Fibroblast of skin of right quadriceps (primary cell): ENCODE measurements at places on chromosomes 16 and 17.

GRCh38 chr16:79472426-79472825 is 128.1 kb downstream of the MAF start:
- DNase-seq: no peak

GRCh38 chr17:42405963-42406495 is 17.0 kb downstream of the CAVIN1 start:
- peak; percentile 57 for DNase-seq

DNA sequence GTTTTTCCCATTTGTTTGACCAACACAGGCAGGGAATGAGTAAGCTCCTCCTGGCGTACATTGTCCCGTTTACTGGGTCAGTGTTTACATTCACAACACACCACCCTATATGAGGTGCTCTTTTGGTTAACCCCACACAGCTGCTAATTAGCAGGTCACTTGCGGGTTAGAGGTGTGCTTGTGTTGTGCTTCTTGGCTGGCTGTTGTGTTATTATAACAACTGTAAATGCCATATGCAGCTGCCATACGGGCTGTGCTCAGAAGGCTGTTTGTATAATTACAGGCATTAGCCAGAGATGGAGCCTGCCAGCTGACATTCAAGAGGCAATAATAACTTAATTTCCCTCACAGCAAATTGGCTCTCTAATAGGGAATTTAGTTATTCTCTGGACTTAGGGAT is 205.1 kb upstream of the ELAC2 start:
- DNase-seq: no peak

DNA sequence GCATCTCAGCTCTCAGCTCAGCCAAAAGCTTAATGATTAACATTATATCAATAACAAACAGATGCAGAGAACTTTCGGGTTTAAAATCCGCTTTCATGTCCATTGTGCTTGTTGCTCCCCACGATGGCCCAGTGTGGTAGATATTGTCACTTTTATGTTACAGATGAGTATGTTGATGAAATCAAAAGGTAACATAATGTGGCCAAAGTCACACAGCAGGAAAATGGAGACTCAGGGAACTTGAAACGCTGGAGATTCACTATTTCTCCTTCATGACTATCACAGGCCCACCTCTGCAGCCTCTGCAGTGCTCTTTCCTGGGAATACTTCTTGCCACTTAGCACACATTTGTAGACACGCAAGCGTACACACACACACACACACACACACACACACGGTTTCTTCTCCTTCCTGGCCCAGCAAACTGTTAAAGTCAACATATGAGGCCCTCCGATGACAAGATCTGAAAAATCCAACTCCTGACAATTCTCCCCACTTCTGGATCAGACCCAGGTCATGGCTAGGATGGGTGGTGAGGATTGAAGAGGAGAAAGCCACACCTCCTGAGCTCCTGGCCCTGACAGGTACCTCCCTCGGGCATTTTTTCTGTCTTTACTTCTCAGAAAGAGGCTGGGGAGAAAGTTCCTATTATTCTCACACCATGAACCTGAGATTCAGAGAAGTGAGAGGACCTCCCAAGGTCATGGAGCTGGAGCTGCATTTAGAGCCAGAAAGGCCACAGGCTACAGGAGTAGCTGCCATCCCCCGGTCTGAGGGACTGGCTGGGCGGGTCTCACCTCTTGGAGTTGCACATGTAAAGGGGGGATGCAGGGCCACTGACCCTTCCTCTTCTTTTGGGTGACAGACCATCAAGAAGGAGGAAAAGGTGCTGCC is 9.7 kb downstream of the DRC7 start:
- no peak for DNase-seq

GRCh38 chr16:87789437-87790291 is 23.9 kb upstream of the KLHDC4 start:
- DNase-seq: peak; percentile 61

GRCh38 chr17:61291451-61292285 is 108.0 kb upstream of the TBX2 start:
- DNase-seq: no peak

DNA sequence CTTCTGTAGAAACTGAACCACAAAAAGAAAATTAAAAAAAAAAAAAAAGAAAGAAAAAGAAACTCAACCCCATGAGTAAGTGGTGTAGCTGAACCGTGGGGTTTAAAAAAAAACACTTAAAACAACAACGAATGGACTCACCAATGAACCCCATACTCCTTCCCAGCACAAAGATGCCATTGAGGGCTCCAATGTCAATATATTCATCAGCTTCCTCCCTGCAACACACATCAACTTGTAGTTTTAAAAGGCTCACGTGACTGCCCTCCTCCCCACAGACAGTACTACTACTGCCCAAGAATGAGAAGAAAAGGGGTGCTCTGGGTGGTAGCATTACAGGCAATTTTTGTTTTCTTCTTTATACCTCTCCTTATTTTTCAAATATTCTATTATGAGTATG is 3.3 kb upstream of the KLHL11 start:
- no peak for DNase-seq

- DNase-seq: no peak
Observed at GRCh38 chr17:56373981-56374833, 219.3 kb upstream of the NOG start.

GRCh38 chr17:12007466-12007865 is 10.2 kb upstream of the ZNF18 start:
- no peak for DNase-seq

GRCh38 chr17:15654886-15655561 is 29.1 kb downstream of the TRIM16 start:
- no peak for DNase-seq

DNA sequence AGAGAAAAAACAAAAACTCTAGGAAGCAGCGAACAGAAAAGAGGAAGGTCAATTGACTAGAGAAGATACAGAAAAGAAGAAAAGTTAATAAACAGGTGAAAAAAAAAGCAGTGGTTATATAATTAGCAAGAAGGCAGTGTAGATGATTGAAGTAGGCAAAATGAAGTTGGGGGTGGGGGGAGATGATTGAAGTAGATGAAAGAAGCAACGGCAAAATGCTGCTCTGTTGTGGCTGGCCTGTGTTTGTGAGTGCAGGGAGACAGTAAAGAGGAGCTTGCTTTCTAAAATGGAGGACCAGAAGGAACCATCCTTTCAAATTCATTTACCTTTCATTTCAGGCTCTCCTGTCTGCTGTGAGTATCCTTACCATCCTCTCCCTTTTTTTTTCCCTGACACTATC is 3.6 kb downstream of the EVI2B start:
- no peak for DNase-seq

GRCh38 chr16:77668201-77668600 is 54.1 kb upstream of the NUDT7 start:
- no peak for DNase-seq

GRCh38 chr17:1515640-1516387 is 598 bp downstream of the INPP5K start:
- DNase-seq: peak; percentile 82

DNA sequence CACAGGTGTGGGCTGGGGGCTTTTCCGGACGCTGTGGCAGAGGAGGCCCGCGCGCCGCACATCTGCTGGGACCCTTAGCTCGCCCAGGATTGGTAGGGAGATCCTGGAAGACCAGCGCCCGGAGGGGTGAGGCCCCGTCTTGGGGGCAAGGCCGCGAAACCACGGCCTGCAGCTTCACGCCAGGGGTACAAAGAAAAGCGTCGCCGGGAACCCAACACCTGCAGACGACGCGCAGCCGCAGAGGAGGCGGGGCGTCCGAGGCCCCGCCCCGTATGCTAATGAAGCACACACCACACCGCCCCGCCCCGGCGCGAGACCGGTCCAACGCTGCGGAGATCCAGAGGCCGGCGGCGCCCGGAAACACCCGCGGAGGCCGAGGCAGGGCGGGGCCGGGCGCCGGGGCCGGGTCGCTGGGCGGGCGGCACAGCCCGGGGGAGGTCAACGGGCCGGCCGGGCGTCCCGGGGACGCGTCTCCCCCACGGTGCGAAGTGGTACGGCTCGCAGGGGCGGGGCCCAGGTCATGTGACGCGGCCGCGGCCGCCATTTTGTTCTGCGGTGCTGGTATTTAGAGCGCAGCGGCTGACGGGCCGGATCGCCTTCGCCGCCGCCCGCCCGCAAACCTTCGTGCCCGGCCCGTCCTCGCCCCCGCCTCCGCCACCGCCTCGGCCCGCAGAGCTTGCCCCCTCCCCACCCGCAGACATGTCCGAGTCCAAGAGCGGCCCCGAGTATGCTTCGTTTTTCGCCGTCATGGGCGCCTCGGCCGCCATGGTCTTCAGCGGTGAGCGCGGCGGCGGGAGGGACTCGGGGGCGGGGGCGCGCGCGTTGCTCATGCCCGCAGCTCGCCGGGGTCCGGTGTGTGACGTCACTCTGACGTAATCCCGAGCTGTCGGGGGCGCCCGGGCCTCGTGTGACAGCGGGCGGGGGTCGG is at the start of gene ATP6V0C:
ATP6V0C (plus strand) TSS at position 548 of the 928 bp plus-strand sequence; CDS start at position 700, 152 bp downstream.
- DNase-seq: peak; percentile 83

DNA sequence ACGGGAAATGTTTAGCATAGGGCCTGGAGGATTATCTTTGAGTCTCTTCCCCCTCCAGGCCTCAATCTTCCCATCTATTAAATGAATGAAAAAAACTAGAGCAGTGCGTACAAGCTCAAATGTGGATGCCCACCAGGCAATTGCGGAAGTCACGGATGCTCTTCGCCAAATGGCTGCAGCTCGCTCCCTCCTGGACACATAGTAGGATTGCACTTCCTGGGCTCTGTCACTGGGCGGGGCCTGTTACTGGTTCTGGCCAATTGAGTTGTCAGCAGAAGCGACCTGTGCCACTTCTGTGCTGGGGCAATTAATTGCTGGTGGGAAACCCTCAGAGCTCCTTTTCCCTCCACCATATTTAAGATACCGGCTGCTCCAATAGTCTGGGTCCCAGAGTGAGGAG is 168.2 kb upstream of the IRX6 start:
- DNase-seq: no peak

- peak; percentile 62 for DNase-seq
Observed at GRCh38 chr16:63921737-63922295, 1200.0 kb downstream of the CDH11 start.

GRCh38 chr17:50479522-50480141 is 972 bp downstream of the RSAD1 start:
- DNase-seq: peak; percentile 74

- DNase-seq: no peak
Observed at GRCh38 chr17:5325851-5326250, 43.8 kb downstream of the RABEP1 start.

GRCh38 chr17:70661342-70662222 is 492.2 kb downstream of the KCNJ2 start:
- peak; percentile 1 for DNase-seq

DNA sequence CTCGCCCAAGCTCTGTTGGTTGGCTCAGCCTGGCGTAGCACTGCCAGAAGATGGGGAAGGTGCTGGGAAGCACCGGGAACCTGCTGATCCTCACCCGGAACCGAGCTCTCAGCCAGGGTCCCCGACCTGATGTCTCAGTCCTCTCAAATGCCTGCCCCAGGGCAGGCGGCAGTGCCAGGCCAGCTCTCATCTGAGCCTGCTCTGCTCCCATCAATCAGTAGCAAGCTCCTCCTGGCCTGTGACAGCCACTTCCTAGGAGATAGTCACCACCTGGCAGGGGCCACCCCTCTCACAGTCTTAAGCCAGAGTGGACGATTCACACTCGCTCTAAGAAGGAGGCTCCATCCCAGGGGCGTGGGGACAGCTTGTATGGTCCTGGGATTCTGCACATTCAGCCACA is 62.0 kb downstream of the ENGASE start:
- no peak for DNase-seq

GRCh38 chr17:37564252-37564651 is 45.0 kb downstream of the SYNRG start:
- no peak for DNase-seq

GRCh38 chr17:48600244-48601098 is 4.3 kb downstream of the HOXB6 start:
- DNase-seq: no peak

- no peak for DNase-seq
Observed at GRCh38 chr17:74305865-74306654, 20.0 kb upstream of the KIF19 start.

DNA sequence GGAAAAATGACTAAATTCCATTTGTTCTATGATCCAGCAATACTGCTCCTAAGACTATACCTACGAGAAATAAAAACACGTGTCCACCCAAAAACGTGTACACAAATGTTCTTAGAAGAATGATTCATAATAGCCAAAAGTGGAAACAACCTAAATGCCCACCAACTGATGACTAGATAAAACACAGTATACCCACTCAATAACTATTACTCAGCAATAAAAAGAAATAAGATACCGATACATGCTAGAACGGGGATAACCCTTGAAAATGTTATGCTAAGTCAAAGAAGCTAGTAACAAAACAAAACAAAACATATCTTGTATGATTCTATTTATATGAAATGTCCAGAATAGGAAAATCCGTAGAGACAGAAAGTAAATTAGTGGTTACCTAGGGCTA is 17.6 kb downstream of the CCL16 start:
- DNase-seq: no peak

DNA sequence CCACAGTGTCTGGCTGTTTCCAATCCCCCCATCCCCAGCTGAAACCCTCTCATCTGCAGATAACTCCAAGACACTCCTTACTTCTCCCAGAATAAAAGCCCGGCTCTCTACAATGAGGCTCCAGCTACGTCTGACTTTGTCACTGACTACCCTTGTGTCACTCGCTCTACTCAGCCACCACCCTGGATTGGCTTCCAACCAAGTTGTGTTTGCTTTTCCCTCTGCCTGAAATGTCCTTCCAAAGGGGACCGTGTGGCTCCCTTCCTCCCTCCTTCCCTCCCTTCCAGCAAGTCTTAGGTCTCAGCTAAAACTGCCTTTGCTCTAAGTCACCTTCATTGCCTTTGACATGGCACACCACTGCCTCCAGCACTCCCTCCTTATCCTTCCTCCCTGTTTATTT is 42.8 kb downstream of the CDH1 start:
- no peak for DNase-seq

- no peak for DNase-seq
Observed at GRCh38 chr16:48628359-48628985, 18.5 kb upstream of the N4BP1 start.

GRCh38 chr16:4882633-4883285 is 35.5 kb downstream of the UBN1 start:
- peak; percentile 53 for DNase-seq

DNA sequence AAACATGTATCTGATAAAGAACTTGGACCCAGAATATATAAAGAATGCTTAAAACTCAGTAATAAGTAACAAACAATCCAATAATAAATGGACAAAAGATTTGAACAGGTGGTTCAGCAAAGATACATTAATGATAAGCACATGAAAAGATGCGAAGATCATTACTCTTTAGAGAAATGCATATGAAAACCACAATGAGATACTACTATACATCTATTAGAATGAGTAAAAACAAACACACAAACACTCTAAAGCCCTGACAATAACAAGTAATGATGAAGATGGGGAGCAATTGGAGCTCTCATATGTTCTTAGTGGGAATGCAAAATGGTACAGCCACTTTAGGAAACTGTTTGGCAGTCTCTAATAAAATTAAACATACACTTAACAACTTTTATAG is 29.1 kb downstream of the OSBPL7 start:
- DNase-seq: no peak

DNA sequence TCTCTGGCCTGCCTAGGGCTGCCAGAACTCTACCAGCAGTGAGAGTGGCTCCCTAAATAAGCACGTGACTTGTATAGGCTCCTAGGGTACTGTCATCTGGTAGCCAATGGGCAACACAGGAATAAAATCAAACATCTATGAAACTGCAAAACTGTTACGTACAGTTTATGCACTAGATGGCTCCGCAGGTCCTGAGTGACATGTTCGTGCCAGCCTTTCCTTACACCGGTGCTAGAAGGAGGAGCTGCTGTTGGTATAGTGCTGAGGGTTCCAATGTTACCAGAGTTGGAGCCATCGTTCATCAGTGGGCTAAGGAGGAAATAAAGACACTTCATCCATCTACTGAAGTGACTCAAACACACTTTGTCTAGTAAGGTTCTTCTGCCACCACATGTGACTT is 63.2 kb upstream of the TRAP1 start:
- peak; percentile 20 for DNase-seq

GRCh38 chr17:21460358-21460757 is 84.2 kb downstream of the KCNJ12 start:
- DNase-seq: no peak
